ENCODE measurements at places on chromosomes 2 and 18. TPM values are rescaled to one million over a fixed set of nuclear protein-coding genes. Genes with fewer than 3 reads are reported as not detected.

Gene RUFY4
- total RNA-seq: not detected

Gene OTOS
- total RNA-seq: not detected

Gene IL36A
- total RNA-seq: not detected

Gene ANKRD23
- total RNA-seq: 1.4 TPM

Gene NAT8
- not detected for total RNA-seq

Gene RGPD3
- total RNA-seq: under 0.01 TPM

Gene FOXD4L1
- not detected for total RNA-seq

Gene KIAA2012
- not detected for total RNA-seq

Gene TOGARAM2
- total RNA-seq: 0.37 TPM

Gene CELF4
- total RNA-seq: not detected

Gene TSPYL6
- not detected for total RNA-seq

Gene WDPCP
- total RNA-seq: 12.1 TPM

Gene LIMS3
- total RNA-seq: 0.20 TPM

Gene VWC2L
- not detected for total RNA-seq

Gene C1QL2
- not detected for total RNA-seq

Gene ALPG
- not detected for total RNA-seq

Gene UGT1A10
- not detected for total RNA-seq

Gene CAVIN2
- 20.6 TPM for total RNA-seq

Gene DPP4
- total RNA-seq: 214 TPM

Gene IL1B
- total RNA-seq: 0.37 TPM

Gene B3GNT7
- total RNA-seq: not detected

Gene TPGS2
- total RNA-seq: 111 TPM

Gene LOXL3
- 2.2 TPM for total RNA-seq

Gene DSG2
- total RNA-seq: 0.39 TPM

Gene FAM136A
- 24.6 TPM for total RNA-seq

Gene CIB4
- total RNA-seq: not detected

Gene ABCG8
- total RNA-seq: not detected

Gene FEZ2
- 50.4 TPM for total RNA-seq

Gene SNTG2
- total RNA-seq: not detected

Gene FER1L5
- 0.39 TPM for total RNA-seq

Gene CLHC1
- 8.6 TPM for total RNA-seq

Gene COL3A1
- 1,584 TPM for total RNA-seq

Gene EN1
- total RNA-seq: 6.6 TPM

Gene WIPF1
- 17.2 TPM for total RNA-seq

Gene LDLRAD4
- 0.73 TPM for total RNA-seq

Gene MOCOS
- 8.8 TPM for total RNA-seq

Gene HNMT
- 23.3 TPM for total RNA-seq

Gene IL1RN
- 0.37 TPM for total RNA-seq

Gene THOC1
- total RNA-seq: 52.4 TPM

Gene STPG4
- total RNA-seq: 0.20 TPM

Gene ACKR3
- 1.2 TPM for total RNA-seq

Gene MITD1
- total RNA-seq: 15.8 TPM

Measured in subcutaneous preadipocyte (primary cell).